Naive thymus-derived CD8-positive, alpha-beta T cell (primary cell): ENCODE measurements at places on chromosomes 11 and 22.

DNA sequence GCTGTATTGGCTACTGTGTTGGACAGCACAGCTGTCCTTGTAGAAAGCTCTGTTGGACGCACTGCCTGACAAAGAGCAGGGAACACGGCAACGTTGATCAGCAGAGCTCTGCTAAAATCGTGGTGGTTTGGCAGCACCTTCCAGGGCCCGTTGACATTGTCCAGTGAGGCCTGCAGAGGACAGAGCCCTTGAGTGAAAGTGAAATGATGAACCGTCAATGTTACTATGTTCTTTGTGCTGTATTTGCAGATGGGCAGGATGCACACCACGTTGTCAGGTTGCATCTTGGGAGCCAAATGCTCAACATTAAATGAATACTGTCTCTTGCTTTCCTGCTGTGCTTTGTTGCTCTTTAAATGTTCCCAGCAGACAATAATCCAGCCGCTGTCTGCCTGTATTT lies 69.7 kb downstream of the NELL1 start:
- no peak for DNase-seq

- DNase-seq = no peak
Observed at GRCh38 chr22:40498420-40499208, 128.2 kb downstream of the SGSM3 start.

DNA sequence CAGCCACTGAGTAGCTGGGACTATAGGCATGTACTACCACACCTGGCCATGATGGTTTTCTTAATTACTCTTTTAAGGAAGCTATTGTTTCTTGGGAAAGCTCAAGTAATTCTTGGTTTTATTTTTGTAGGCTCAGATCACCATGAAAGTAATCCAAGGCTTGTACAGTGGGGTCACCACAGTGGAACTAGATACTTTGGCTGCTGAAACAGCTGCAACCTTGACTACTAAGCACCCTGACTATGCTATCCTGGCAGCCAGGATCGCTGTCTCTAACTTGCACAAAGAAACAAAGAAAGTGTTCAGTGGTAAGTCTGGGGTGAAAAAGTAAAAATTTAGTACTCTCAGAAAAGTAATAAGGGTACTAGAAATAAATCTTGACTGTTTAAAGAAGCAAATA lies 11.3 kb downstream of the RRM1 start:
- no peak for DNase-seq

DNA sequence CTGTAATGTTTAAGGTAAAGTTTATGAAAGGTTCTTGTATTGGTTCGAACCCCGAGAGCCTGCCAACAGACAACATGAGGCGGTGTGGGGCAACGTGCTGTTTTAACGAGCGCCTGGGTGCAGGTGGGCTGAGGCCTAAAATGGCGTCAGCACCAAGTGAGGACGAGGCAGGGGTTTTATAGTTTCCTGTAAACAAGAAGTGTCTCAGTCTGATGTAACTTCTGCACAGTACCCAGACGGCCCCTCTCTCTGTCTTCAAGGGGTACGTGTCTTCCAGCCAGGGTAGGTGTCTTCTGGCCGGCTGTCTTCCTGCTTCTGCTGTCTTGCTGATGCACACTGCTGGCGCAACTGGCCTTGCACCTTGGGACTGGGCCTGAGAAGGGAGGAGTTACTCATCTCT lies 2.7 kb downstream of the PPFIBP2 start:
- peak; percentile 63 for DNase-seq

DNA sequence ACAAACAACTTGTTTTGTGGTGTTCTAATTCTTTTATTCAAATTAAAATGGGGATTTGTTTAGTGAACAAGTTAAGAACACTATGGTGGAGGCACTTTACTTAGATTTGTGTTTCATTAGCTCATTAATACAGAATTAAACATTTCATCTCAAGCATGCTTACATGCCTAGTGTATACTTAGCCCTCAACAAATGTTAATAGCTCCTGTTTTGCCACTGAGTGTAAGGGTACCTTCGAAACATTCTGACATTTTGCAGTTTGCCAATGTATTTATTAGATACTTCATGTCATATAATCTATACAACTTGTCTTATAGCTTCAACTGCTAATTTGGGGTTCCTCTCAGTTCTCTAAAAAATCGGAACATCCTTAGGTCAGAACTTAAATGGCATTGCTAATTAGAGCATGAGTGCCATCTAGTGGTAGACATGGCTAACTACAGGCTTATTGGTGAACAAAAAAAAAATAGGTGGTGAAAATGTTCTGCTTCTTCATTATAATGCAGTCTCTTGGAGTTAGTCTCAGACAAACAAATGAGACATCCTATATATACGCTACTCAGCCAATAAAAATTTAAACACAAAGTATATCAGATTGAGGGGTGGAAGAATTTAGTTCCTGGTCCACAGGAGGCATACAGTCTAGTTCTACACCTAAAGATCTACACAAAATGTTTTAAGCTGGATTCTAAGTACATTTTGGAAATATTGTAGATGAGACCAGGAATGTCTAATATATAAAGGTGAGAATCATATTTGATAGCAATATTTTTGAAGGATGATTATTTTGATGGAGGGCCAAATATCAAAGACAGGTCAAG lies 4.9 kb upstream of the CNTN5 start:
- DNase-seq = no peak

DNA sequence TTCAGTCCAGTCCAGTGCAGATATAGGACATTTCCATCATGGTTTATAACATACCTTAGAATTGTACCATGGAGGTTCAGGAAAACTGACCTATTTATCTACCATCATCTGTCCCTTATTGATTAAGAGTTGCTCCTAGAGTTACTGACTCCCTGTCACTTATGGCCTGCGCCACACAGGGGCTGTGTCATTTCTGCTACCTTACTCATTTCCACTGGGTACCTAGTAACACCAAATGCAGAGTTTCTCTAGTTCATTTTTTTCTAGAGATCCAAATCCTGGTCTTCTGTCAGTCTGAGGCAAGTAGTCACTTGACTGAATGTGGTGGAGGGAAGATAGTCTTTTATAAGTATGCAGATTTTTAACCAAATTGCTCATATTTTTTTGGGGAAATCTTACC lies 59.2 kb downstream of the PDE3B start:
- no peak for DNase-seq

DNA sequence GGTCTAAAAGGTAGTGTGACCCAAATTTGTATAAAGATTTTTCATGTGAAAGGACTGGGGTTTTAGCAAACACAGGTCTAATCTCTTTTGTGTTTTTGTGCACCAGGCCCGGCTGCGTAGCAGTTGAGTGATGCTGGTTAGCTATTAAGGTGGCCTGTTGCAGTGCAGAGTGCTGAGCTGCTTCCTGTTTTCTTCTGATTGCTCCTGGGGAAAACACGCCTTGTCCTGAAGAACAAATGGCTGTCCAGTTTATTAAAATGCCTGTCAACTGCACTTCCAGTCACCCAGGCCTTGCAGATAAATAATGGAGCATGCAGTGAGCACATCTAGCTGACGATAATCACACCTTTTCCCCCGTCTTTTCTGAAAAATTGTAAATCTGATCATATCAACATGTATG lies 1.8 kb downstream of the SRSF8 start:
- peak; percentile 66 for DNase-seq

DNA sequence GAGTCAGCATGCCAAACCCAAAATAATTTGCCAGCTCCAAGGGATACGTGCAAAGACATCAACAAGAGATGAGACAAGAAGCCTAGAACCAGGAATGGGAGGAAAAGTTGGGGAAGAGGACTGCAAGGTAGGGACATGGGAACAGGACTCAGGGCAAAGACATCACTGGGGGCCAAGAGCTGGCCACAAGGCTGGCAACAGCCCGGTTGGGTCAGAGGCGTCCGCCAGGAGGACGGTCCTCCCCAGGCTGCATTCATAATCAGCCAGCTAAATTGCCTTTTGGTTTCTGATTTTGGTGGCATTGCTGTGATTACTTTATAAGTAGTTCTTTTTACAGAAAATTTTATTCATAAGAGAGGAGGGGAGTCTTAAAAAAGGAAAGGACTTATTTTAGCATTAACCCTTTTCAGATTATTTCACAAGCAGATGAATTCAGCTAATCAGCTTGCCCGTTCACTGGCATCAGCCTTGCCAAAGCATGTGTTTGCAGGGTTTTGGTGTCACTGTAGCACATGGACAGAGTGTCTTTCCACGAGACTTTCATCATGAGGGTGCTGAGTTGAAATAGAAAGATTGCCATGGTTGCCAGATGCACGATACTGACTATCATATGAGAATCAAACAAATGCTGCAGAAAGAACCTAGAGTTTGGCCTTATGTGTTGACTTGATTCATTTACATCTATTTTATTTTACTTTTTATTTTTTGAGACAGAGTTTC lies 23.2 kb upstream of the NAV2 start:
- DNase-seq = no peak

- no peak for DNase-seq
Observed at GRCh38 chr22:25692397-25693267, 49.4 kb upstream of the MYO18B start.
